Kidney epithelial cell (primary cell): ENCODE measurements at places on chromosomes 12 and 14.

DNA sequence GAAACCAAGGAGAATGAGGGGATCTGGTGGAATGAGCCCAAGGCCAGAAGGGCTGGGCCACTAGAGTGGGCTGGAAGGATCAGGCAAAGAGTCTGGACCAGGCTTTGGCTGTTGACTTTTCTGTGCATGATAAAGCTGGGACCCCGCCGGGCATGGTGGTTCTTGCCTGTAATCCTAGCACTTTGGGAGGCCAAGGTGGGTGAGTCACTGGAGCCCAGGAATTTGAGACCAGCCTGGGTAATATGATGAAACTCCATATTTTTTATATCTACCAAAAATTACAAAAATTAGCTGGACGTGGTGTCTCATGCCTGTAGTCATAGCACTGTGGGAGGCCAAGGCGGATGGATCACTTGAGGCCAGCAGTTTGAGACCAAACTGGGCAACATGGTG, 393 bp upstream of the KLHL33 start:
- no peak for DNase-seq

DNA sequence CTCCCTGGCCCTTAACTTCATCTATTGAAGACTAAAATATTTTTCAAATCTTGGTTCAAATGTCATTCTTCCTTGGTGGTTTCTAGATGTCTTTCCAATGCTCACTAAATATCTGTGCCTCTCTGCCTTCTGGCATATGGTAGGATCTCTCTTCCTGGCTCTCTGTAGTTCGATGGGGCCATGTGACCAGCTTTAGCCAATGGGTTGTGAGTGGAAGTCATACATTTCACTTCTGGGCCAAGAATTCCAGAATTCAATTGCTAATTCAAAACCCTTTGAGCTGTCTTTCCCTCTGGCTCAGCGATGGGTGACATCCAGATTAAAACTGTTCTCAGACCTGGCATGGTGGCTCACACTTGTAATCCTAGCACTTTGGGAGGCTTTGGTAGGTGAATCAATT, 25.8 kb upstream of the CTDSP2 start:
- DNase-seq, result no peak

DNA sequence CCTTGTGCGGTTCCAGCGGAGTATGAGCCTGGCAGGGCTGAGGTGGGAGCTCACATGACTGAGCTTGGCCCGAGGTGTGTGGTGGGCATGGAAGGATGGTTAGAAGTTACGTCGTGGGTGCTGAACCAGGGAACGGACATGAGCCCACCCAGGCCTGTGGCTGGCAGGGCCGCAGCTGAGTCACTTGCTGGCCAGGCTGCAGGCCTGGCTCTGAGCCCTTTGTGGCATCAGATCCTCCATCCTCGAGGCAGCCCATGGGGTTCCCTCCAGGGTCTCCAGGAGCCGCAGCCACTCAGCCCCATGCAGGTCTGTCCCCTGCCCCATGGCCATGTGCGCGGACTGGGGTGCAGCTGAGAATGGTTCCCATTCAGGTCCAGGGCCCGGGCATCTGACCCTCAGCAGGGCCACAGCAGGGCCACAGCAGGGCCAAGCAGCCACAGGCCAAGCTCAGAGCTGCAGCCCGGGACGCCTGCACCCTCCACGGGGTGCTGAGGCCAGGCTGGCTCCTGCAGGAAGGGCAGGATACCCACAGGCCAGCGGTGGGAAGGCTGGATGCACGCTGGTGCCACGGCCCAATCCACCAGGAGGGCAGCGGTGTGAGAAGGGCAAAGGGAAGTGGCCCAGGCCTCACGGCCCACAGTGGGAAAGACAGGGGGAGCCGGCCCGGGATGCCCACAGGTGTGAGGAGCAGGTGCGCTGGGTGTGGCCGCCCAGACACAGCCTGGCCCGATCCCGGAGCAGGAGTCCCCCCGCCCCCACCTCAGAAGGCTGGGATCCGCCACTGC, 26.3 kb upstream of the ULK1 start:
- no peak for DNase-seq

DNA sequence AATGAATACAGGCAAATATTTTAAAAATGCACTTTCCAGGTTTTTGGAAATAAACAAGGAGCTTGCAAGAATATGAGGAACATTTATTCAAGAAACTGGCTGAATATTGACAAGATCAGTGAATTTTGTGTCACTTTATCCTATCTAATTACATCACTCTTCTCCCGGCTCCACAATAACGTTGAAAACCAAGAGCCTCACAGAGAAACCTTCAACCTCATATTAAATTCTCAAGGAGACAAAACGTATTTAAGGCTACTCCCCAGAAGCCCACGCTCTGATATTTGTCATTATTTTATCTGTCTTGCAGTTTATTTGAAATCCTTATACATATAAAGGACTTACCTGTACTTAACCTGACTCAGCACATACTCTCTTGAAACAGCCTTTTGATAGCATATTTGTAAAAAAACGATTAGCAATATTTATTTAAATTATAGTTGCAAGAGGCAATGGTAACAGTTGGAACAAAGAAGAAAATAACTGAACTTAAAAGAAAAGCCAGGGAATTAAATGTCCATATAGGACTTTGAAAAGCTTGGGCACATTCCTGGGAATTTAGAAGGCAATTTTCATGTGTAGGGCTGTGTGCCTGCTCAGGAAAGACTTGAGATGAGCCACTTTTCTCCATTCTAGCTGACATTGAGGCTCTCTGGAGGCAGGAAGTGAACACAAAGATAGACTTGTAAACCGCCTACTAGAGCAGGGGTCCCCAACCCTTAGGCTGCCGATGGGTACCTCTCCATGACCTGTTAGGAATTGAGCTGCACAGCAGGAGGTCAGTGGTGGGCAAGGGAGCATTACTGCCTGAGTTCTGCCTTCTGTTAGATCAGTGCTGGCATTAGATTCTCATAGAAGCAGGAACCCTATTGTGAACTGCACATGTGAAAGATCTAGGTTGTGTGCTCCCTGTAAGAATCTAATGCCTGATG, 636.4 kb downstream of the SLC16A7 start:
- no peak for DNase-seq

GRCh38 chr12:27284751-27285150, 40.7 kb downstream of the STK38L start:
- DNase-seq, result peak; percentile 23

DNA sequence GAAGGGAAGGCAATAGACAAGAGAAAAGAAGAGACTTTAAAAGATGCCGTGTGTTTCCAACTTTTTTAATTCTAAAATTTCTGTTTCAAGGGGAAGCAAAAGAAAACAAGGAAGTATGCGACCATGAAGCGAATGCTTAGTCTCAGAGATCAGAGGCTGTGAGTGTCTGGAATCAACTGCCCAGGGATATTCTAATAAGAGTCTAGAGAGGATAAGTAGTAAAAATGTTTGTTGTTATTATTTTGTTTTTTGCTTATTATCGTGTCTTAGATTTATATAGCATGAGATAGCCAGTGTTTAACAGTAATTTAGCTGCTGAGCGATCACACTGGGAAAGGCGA, 421 bp downstream of the FCF1 start:
- no peak for DNase-seq

GRCh38 chr12:131506426-131506825, 204.5 kb upstream of the SFSWAP start:
- no peak for DNase-seq
